ENCODE measurements at places on chromosomes 2 and 18.

DNA sequence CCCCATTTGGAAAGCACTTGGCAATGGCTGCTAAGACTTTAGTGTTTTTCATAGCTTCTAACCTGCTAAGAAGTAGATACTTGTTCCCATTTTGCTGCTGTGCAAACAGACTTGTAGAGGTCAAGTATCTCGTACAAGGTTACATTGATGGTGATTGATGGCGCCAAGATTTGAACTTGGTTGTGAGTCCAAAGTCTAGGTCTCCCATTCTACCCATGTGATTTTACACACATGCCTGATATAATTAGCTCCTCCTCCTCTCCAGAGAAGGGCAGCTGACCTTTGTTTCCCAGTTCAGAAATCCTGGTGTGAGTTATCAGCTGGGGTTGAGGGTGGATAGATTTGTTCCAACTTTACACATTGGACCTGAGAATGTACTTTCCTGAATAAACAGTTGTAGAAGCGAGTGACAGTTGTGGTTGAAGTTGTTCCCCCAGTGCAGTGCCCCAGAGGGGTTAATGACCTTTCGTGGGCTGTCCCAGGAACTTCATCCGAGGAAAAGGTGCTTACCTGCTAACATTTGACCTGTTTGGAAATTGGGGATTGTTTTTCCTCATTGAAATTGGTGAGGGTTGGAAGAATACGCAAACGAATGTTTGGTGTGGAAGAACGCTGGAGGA lies 10.4 kb downstream of the TCF7L1 start:
- no peak for DNase-seq

- no peak for DNase-seq
Measured at GRCh38 chr2:56334622-56335021, 150.8 kb downstream of the CCDC85A start.

DNA sequence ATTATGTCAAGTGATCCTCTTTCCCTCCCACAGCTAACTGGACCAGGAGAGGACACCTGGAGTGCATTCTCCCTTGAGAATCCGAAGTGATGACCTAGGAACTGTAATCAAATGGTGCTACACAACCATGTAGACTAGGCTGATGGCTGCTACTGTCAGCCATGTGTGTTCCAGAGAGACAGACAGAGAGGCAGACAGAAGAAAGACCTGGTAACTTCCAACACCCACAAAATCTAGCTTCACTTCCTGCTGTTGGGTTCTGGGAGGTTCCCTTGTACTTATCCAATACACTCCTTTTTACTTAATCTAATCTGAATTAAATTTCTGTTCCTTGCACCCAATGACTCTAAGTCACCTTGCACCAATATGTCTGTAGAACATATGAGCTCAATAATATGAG lies 72.3 kb downstream of the AAK1 start:
- DNase-seq, result no peak

DNA sequence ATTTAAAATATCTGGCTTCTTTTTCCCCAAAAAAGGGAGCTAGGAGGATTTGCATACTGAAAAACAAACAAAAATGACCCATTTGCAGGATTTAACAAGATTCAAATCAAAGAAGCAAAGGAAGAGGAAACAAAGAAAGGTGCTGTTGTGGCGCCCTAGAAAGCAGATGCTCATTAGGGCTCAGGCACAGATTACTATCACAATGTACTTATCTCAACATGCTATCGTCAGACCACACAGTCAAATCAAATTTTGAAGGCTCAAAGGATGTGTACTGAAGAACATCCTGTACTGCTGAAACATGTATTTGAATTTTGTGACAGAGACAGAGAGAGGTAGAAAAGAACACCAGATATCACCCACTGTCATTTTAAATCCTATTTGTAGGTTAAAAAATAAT lies 10.9 kb downstream of the RBMS1 start:
- DNase-seq, result no peak

- no peak for DNase-seq
Measured at GRCh38 chr2:119136872-119137271, 21.7 kb downstream of the C1QL2 start.

DNA sequence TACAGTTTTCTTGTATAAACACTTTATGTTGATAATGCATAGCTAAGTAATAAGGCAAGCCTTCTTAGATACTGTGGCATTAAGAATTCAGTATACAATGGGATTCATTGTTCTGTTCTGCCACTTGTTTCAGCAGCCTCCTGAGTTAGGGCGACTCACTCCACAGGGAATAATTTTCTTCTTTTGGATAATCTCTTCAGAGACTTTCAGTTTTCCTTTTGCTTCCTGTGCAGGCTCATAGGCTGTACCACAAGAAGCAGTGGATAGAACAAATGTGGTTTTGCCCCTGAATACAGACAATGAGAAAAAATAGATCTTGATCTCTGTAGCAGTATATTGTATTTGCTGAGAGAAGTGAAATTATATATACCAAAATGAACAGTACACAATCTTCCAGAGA lies 298.0 kb downstream of the ZNF407 start:
- DNase-seq, result no peak

DNA sequence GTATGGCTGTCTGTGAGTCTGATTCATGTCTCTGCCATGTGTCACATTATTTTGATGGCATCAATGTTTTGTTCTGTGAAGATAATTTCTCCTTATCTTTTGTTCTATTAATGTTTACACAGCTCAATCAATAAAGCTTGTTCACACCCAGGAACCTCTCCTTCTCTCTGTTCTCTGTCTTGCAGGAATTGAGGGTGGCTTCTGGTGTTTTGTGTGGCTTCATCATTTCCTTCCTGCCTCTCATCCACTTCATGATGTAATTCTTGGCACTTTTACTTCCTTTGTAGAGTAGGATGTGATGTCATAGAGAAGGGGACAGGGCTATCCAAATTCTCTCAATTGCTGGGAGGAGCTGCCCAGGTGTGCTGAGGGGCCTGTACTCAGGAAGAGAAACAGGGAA lies 27.2 kb downstream of the ASXL3 start:
- DNase-seq, result no peak

DNA sequence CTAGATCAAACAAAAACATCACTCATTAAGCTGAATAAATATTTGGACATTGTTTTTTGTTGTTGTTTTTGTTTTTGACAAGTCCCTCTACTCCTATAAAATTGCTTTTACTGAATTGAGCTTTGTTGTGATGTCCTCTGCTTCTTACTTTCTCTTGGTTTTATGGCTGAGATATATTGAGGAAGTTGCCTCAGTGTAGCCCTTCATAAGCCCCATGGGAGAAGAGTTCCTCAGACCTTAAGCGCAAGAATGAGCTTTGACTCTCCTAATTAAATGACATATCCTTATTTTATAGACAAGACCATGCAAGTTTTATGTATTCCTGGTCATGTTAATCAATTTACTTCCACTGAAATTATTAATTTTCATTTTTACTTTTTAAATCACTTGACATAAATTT lies 54.9 kb downstream of the CERKL start:
- DNase-seq, result no peak

- DNase-seq, result peak; percentile 6
Measured at GRCh38 chr2:27494284-27494943, 586 bp downstream of the FNDC4 start.

- no peak for DNase-seq
Measured at GRCh38 chr2:232229911-232230310, 148.6 kb upstream of the ALPP start.

GRCh38 chr2:108884619-108885018 lies 98.0 kb downstream of the CCDC138 start:
- no peak for DNase-seq

DNA sequence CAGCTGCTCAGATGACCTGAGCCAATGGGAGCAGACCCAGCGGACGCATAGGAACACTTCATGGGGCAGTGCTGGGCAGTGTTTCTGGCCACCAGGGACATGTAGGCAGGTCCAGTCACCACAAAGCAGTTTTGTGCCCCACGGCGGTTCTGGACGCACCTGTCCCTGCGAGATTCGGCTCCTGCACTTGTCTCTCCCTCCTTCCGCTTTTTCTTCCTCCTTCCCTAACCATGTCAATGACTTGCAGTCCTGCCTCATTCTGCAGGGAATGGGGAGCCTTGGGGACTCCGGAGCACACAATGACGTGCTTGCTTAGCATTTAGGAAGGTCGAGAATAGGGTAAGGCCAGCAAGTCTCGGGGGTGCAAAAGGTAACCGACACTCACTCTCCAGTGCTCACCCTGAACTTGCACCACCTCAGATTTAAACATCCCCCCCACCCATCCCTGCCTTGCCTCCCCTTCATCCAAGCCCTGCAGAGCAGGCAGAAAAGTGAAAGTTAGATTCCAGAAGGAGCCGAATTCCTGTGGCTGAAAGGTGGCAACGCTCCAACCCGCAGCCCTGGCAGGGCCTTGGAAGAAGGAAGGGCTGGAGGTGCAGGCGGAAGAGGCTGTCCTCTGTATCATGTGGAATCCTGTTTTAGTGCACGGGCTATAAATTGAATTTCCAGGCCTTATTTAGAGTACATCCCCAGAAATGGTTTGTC lies 40.5 kb upstream of the ATG16L1 start:
- no peak for DNase-seq

GRCh38 chr2:179541586-179541985 lies 277.0 kb upstream of the SESTD1 start:
- no peak for DNase-seq

DNA sequence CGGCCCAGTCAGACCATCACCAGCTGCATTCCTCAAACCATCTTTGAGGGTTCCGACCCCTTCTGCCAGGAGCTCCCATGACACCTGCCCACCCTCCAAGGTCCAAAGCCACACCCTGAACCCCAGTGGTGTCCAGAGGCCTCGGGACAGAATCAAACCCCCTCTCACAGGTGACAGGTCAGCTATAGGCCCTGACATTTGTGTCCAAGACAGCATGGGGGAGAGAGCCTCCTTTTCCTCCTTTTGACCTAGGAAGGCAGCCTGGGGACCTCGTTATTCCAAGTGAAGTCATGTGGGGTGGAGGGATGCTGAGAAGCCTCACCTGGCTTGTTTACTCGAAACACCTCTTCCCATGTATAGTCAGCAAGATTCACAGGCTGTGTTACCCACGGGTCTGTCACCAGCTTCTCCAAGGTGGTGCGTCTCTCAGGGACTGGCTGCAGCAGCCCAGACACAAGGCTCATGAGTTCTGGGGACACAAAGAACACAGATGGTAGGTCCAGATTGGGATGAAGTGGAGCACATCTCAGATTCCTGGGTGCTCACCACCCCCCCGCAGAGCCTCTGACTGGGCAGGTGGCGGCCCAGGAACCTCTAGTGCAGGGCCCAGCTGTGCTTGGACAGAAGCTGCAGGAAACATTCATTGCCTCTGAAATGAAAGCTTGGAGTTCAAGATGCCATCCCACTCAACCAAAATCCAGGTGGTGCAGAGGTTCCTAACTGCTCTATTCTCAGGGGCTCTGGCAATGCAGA lies 5.1 kb upstream of the MTERF4 start:
- DNase-seq, result no peak

GRCh38 chr2:65212619-65213018 lies 15.0 kb upstream of the ACTR2 start:
- no peak for DNase-seq

GRCh38 chr2:100195942-100196341 lies 53.6 kb upstream of the AFF3 start:
- DNase-seq, result no peak

DNA sequence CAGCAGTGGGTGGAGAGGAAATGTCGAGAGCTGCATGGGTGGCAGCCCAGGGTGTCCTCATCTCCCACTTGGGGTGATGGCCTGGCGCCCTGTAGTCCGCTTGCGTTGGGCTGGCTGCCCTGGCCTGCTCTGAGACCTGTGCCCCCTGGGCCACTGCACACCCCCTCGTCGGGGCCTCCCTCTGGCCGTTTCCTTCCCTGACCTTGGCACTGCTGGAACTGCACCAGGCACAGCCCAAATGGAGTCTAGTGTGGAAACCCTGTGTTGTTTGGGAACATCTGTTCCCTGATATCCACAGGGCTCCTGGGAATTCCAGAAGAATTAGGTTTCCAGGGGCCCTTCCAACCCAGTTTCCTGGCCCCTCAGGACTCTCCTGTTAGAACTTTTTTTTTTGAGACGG lies 13.9 kb downstream of the EFHD1 start:
- no peak for DNase-seq

GRCh38 chr2:234032279-234032856 lies 18.1 kb upstream of the SPP2 start:
- DNase-seq, result no peak

- no peak for DNase-seq
Measured at GRCh38 chr18:34153711-34154110, 71.0 kb downstream of the NOL4 start.

- DNase-seq, result no peak
Measured at GRCh38 chr2:69109255-69109654, 96.3 kb downstream of the ANTXR1 start.

DNA sequence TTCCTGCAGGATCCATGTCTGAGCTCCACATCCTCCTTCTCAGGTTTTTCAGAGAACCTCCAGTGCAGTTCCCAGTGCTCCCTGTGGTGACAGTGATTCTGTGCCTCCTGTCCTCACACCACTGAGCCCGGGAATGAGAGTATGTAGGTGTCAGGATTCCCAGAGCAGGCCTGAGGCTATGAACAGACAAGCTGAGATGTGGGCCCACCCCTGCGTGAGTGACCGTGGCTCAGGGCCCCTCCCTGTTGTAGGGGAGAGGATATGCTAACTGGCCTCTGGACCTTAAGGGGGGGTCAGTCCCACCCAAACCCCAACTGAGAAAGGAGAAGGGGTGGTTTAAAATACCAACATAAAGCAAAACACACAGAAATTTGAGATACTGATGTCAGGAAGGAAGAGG lies 104.8 kb upstream of the RAB12 start:
- DNase-seq, result no peak

GRCh38 chr2:223416815-223417610 lies 185.1 kb downstream of the SCG2 start:
- no peak for DNase-seq

DNA sequence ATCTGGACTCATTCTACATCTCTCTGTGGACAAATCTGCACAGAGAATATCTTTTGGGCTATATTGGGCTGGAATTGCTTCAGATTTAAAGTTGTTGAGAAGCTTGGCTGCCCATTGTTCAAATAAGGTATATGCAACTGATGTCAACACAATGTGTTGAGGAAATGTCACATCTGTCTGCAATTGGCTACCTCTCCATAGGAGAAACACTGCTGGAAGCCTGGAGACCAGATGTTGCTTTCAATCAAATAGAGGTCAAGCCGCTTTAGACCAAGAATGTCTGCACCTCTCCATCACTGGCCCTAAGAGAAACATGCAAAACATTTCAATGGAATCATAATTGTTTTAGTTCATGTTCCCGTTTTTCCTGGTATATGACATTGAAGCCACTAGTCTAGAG lies 720.2 kb downstream of the SLC4A3 start:
- no peak for DNase-seq

All from cerebellar nuclear complex (tissue), 1 donor.